ENCODE measurements at places on chromosomes 6 and 20.

- no peaks in the 10 kb centered on the region for H3K27me3 ChIP-seq
- no peaks in the 10 kb centered on the region for H3K4me1 ChIP-seq
- H3K36me3 ChIP-seq = no peaks in the 10 kb centered on the region
- H3K27ac ChIP-seq = no peak overlapping the region
These were observed 132.4 kb upstream of the STXBP5 start for GRCh38 chr6:147071776-147072175.

DNA sequence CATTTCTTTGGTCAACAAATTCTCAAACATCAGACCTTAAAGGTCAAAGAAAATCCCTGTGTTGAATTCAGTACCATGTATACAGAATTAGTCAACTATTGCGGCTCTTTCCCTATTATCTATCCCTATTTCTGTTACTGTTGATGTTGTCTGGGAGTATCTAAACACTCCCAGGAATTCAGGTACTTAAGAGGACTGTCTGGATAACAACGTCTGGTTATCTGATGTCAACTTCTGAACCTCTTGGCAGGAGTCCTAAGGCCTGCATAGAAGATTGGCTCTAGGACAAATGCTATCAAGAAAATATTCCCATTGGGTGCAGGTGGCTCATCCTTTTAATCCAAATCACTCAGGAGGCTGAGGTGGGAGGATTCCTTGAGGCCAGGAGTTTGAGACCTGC, 255.6 kb downstream of the KHDC1L start:
- H3K4me1 ChIP-seq = no peaks in the 10 kb centered on the region
- H3K4me3 ChIP-seq = no peak overlapping the region
- no peaks in the 10 kb centered on the region for H3K27me3 ChIP-seq
- H3K36me3 ChIP-seq = no peaks in the 10 kb centered on the region

GRCh38 chr20:37566590-37567330, 39.1 kb upstream of the BLCAP start:
- no peaks in the 10 kb centered on the region for H3K36me3 ChIP-seq
- H3K4me1 ChIP-seq = peaks cover 3% of the 10 kb centered on the region
- H3K4me3 ChIP-seq = no peak overlapping the region
- no peak for DNase-seq
- no peak overlapping the region for H3K27ac ChIP-seq

DNA sequence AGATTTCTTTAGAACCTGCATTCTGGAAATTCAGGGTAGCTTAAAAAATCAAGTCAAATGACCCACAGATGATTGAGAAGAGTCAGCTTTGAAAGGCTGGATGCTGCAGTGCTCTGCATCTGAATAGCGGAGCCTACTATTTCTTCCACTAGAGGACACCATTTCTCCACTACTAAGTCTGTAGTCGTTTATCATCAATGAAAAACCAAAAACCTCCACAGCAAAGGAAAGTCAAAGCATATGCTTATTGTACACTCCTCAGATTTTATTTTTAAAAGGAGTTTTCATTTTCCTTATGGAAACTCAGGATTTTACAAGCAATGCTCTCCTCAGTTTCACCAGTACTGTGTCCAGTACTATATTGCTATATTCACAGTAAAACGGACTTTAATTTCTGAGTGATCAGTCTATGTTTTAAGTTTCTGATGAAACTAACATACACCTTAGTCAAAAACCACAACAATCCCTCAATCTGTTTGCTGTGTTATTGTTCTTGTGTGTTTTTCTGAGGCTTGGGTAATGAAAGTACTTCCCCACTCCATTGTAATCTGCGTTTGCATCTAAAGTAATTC, 50.5 kb upstream of the ENPP5 start:
- H3K4me1 ChIP-seq = peaks cover 19% of the 10 kb centered on the region
- no peaks in the 10 kb centered on the region for H3K36me3 ChIP-seq
- H3K27me3 ChIP-seq = no peaks in the 10 kb centered on the region

- H3K36me3 ChIP-seq = peaks cover 35% of the 10 kb centered on the region
- DNase-seq = no peak
These were observed 7.8 kb downstream of the TDP2 start for GRCh38 chr6:24658573-24659560.

- no peaks in the 10 kb centered on the region for H3K36me3 ChIP-seq
- no peaks in the 10 kb centered on the region for H3K27me3 ChIP-seq
- no peak overlapping the region for H3K4me3 ChIP-seq
- no peak overlapping the region for H3K27ac ChIP-seq
These were observed 163.2 kb upstream of the OLIG3 start for GRCh38 chr6:137657351-137657911.

Measured in suprapubic skin (tissue), 4 donors.